NCI-H187 (cell line): ENCODE measurements at places on chromosomes 12 and 14.
A peak's percentile ranks its signal among the peaks of the same experiment; 100 is the strongest.

DNA sequence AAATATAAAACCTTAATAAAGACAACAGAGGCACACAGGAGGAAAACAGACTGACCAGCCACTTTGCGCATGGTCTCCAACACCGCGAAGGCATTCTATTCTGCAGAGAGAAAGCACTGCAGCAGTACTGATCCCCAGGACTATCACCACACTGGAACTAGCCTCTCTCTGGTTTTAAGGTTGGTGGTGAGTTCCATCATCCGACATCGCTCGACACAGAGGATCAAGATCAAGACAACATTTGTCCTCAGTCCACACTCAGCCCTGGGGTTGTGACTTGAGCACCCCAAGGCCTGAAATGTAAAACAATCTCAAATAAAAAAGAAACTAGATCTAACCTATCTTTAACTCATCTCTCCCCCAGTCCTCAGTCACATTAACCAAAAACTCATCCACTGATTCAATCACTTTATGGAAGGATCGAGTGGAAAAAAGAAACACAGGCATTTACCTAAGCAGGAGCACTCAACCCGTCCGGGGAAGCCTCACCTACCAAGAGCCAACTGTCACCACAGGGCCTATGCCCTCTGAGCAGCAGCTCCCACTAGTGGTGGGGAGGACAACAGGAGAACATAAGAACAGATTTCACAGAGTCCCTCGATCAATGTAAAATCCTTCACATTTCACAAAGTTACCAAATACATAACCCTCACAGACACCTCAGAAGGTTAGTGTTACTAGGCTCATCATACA, 17.7 kb downstream of the STXBP6 start:
- DNase-seq = no peak

- DNase-seq = no peak
Measured at GRCh38 chr12:16523951-16524331, 82.0 kb downstream of the LMO3 start.

DNA sequence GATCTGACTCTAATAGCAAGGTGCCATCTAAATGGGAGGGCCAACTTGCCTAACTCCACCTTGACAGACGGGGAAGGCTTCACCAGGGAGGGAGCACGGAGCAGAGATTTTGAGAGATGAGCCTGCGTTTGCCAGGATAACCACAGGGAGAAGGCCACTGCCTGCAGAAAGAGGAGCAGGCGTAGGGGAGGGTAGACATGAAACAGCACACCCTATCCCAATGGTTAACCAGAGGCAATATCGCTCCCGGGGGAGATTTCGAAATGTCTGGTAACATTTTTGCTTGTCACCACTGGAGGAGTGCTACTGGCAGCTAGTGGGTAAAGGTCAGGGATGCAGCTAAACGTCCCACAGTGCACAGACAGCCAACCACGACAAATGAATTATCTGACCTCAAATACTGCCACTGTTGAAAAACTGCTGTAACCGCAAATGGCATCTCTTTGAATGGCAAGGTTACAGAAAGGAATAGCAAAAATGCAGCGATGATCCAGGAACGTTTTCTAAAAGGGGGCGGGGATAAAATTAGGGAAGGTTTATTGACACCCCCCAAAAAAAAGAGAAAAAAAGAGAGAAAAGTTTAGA, 126.0 kb upstream of the ATF7IP start:
- no peak for DNase-seq

DNA sequence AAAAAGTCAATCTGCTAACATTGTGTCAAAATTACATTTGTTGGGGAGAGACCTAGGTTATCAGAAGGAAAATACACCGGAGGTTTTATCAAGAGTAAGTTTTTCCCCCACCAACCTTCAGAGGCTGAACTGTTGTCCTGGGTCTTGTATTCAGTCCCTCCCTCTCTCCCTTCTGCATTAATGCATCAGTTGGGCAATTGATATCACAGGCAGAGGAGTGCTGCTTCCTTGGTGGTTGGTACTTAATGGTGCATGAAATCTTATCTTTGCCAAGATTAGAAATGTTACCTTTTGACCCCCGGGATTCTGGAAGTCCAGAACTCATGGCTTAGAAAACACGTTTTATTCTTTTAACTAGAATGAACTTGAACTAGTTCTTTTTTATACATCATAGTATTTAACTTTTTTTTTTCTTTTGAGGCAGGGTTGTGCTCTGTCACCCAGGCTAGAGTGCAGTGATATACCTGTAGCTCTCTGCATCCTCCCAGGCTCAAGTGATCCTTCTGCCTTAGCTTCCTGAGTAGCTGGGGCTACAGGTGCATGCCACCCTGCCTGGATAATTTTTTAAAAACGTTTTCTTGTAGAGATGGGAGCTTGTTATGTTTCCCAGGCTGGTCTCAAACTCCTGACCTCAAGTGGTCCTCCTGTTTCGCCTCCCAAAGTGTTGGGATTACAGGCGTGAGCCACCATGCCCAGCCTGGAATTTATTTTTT, 4.9 kb downstream of the PCBP2 start:
- DNase-seq = no peak

- no peak for DNase-seq
Measured at GRCh38 chr12:25764892-25765291, 193.6 kb upstream of the RASSF8 start.

DNA sequence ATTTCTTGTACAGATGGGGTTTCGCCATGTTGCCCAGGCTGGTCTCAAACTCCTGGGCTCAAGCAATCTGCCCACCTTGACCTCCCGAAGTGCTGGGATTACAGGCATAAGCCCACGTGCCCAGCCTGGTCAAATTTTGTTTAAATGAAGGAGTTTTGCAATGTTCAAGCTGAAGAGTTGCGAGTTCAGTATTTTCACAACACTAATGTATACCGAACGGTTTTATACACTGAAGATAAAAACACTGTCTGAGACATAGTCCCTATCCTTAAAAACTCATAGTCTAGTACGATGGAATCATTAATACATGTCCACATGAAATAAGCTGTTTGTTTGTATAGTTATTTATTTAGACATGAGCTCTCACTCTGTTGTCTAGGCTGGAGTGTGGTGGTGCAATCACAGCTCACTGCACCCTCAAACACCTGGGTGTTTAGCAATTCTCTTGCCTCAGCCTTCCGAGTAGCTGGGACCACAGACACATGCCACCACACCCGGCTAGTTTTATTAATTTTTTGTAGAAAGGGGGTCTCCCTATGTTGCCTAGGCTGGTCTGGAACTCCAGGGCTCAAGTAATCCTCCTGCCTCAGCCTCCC, 15.4 kb downstream of the TRAPPC6B start:
- DNase-seq = no peak

DNA sequence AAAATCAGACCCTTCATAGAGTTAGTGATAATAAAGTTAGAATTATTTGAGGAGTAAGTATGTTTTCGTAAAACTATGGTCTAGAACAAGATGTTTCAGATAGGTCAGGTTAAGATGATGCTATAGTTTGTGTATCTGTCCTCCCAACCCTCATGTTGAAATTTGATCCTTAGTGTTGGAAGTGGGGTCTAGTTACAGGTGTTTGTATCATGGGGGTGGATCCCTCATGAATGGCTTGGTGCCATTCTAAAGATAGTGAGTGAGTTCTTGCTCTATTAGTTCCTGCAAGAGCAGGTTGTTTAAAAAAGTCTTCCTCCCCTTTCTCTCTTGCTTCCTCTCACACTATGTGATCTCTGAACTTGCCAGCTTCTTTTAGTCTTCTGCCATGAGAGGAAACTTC, 707.3 kb upstream of the FOXG1 start:
- no peak for DNase-seq

- DNase-seq = no peak
Measured at GRCh38 chr12:7832059-7832696, 40.5 kb downstream of the SLC2A14 start.

GRCh38 chr14:42437809-42438208, 831.1 kb downstream of the LRFN5 start:
- DNase-seq = no peak

GRCh38 chr12:14984766-14985285, 12.0 kb downstream of the PDE6H start:
- no peak for DNase-seq

DNA sequence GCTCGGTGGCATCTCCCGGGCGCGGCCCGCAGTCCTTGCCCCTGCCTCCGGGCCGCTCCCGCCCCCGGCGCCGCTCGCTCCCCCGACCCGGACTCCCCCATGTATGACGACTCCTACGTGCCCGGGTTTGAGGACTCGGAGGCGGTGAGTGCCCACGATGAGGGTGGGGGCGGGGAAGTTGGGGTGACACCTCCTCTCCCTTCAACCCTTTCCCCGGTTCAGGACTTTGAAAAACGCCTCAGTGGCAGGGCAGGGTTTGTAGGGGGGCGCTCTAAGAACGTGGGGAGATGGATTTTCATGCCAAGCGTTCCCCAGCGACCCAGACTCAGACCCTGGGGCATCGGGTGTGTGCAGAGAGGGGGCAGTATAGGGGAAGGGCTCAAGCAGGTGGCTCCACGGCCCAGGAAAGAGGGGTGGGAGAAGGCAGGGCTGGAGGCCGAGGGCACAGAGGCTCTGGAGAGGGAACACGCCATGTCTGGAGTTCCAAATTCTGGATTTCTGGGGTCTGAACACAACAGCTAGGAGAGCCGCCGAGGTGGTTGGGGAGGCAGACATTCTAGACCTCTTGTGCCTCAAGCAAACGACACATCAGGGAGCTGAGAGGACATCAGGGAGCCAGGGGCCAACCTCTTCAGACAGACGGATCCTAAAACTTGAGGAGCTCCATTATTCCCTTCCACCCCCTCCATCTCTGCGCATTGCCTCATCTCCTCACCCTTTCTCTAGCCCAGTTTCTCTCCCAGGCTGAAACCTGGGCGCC, 715 bp downstream of the CACNB3 start:
- peak; percentile 56 for DNase-seq

DNA sequence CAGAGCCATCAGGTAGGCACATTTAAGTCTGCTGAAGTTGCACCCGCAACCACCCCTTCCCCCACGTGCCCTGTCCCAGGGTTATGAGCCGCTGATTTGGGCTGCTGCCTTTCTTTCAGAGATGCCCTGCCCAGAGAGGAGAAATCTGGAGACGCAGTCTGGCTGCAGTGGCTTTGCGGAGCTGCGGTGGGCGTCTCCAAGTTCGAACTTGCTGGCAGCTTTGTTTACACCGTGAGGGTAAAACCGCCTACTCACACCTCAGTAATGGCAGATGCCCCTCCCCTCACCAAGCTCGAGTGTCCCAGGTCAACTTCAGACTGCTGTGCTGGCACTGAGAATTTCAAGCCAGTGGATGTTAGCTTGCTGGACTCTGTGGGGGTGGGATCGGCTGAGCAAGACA, 14.7 kb downstream of the PTCSC3 start:
- no peak for DNase-seq

GRCh38 chr14:55518391-55518790, 61.6 kb upstream of the KTN1 start:
- no peak for DNase-seq

DNA sequence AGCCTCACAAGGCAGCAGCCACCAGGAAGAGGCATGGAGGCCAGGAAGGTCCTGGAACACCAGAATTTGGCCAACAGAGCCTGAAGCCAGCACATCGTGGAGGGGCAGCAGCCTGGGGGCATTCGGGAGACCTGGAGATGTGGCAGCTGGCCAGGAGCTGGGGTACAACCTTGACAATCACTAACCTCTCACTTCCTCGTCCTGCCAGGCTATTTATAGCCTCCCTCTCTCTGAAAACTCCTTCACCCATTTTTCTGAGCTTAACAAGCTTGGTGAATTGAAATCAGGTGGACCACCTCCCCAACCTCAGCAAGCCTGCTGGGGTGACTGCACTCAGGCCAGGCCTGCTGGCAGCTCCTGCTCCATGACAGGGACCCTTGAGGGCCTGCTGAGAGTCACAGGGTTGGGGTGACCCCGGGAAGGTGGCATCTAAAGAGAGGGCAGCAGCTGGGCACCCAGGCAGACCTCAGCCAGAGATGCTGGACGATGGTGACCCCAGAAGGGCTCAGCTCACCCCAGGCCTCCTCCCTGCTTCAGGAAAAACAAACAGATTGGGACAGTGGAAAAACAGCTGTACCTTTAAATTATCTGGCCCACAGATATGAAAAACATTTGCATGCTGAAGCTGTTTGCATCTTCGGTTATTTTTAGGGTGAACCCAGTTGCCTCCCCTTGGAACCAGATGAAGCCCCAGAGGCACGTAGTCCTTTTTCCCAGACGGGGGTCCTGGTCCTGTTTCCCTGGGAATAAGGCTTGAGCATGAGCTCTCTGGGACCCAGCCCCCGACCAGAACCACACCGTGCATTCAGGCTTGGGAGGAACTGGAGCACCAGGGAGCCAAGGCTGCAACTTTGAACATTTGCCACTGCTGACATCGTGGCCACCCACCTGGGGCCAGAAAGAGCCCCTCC, 67.0 kb downstream of the PITPNM2 start:
- DNase-seq = no peak

DNA sequence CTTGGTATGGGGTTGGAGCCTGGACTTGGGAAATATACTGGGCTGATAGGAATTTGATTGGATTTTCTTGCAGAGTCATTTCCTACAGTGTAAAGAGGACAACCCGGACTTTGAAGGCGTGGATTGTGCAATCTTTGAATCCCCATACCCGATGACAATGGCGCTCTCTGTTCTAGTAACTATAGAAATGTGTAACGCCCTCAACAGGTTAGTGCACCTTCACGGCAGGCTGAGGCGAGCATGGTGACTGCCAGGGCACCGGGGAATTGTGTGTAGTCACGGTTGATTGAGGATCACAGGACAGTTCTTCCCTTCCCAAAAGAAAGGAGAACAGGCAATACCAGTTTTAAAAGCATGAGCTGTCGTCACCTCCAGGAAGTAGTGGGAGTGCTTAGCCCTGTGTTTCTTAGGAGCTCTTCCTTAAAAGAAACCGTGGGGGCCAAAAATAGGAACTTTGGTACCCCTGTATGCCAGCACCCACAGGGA, 58.3 kb downstream of the ANAPC7 start:
- DNase-seq = no peak

GRCh38 chr14:68784226-68784910, 8.5 kb downstream of the ZFP36L1 start:
- DNase-seq = no peak

DNA sequence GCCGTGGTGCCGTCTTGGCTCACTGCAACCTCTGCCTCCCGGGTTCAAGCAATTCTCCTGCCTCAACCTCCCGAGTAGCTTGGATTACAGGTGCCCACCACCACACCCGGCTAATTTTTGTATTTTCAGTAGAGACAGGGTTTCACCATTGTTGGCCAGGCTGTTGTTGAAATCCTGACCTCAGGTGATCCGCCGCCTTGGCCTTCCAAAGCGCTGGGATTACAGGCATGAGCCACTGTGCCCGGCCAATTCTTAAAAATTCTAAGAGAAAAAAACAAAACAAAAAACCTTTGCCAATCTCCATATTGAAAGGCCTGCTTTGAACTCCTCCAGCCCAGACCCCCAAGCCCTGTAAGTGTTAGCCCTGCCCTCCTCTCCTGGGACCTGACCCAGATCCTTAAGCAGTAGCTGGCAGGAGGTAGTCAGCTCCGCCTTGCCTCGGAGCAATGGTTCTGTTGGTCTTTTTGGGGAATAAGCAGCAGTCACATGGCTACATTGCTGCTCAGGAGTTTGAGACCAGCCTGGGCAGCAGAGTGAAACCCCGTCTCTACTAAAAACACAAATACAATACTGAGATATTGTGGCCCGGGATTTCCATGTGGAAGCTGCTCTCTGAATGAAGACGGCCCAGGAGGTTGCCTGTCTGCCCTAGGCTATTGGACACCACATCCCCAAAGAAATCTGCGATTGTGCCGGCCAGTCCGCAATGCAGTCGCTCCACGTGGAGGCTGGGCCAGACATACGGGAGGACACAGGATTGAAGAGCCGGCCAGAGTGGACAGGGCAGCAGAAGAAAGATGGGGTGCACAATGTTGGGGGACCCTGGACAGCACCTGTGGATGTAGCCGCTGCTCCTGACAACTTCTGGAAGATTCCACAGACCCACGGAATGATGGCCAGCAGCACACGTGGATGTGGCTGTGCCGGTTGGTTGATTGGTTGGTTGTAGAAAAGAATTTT, 28.8 kb upstream of the BEGAIN start:
- no peak for DNase-seq
